ENCODE measurements at places on chromosomes 5 and 9.
A peak's percentile ranks its signal among the peaks of the same experiment; 100 is the strongest.

GRCh38 chr5:39459071-39459470 lies 34.3 kb upstream of the DAB2 start:
- no peak for DNase-seq

DNA sequence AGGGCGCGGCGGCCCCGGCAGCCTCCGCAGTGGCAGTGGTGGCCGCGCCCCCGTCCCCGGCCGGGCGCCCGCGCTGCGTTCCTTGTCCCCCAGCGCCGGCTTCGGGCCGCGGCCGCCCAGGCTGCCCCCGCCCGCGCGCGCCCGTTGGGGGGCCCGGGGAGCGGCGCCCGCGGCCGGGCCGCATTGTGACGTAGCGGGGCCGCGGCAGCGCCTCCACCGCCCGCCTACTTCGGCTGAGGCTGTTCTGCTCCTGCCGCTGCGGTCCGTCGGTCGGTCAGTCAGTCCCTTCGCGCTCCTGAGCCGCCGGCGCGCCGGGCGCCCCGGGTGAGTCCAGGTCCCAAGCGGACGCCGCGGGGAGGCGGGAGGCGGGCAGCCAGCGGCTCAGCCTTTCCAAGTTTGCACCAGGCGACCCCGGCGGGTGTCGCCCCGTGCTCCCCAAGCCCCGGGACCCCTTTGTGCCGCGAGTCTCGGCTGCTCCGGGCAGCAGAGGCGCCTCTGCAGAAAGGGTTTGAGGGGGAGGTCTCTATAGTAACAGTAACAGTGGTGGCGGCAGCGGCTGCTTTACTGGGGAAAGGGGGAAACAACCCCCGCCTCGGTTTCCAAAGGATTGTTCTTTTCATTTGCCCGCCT lies at the start of gene SNCAIP:
Gene SNCAIP, plus strand, starts transcription at position 277 of the 630 bp plus-strand sequence. CDS start 78,898 bp downstream, outside the sequence.
- peak; percentile 82 for DNase-seq

DNA sequence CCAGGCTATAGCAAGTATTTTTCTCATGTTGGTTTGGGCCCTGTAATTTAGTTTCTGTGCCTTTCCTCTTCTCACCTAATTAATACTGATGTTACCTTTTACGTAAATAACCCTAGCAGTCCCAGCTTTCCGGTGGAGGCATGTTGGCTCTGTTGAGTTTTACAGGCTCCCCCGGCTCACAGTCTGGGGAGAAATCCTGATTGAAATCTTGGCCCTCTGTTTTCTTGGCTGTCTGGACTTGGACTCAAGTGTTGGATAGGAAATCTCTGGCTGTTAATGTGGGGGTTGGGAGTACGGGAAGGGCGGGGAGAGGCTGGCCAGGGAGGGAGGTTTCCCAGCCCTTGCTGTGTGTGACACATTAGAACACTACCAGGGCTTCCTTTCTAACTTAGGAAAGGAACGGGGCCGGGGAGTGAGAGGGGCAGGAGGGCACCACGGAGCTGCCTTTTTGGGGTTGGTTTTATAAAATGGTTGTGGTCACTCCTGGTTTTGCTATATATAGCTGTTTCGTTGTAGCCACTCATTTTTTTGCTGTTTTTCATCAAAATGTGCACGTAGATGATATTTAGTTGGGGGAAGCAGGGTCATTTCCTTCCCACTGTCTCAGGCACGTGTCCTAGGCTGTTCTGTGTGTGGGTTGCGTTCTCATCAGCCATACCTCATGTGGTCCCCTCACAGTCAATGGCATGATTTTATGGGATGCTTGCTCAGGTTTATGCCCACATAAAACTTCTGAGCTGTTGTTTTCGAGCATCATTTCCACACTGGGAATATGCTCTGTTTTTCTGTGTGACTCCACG lies 11.0 kb downstream of the TRIO start:
- peak; percentile 91 for DNase-seq

- no peak for DNase-seq
Measured at GRCh38 chr9:88229434-88229833, 91.2 kb upstream of the SPATA31C2 start.

DNA sequence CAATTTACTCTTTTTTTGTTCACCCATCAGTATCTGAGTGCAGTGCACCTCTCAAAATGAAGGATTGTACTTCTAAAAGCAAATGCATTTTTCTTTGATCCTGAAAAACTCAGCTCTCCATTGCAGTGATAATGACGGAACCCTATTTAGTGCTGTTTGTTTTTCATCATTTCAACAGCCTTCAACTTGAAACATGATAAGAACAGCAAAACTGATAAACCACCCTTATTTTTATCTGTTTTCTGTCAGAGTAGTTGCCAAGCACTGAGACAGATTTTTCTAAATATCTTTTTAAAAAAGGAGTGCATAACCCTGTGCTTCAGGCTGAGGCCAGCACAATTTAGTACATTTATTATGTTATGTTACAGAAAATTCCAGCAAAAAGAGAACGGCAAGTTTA lies 549.8 kb upstream of the DMAC1 start:
- DNase-seq = no peak

DNA sequence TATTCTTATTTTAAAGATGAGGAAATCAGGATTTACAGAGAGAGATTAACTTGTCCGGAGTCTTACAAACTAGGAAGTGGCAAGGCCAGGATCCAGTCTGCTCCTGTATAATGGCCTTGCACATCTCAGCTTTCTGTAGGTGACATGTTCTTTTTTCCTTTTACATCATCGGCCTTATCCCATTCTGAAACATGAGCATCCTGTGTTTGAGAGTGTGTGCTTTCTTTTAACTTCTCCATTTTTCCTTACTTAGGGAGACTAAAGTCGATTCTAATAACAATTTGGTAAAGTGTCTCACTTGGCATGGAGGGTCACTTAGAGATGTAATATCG lies 214.6 kb downstream of the CD180 start:
- DNase-seq = no peak

DNA sequence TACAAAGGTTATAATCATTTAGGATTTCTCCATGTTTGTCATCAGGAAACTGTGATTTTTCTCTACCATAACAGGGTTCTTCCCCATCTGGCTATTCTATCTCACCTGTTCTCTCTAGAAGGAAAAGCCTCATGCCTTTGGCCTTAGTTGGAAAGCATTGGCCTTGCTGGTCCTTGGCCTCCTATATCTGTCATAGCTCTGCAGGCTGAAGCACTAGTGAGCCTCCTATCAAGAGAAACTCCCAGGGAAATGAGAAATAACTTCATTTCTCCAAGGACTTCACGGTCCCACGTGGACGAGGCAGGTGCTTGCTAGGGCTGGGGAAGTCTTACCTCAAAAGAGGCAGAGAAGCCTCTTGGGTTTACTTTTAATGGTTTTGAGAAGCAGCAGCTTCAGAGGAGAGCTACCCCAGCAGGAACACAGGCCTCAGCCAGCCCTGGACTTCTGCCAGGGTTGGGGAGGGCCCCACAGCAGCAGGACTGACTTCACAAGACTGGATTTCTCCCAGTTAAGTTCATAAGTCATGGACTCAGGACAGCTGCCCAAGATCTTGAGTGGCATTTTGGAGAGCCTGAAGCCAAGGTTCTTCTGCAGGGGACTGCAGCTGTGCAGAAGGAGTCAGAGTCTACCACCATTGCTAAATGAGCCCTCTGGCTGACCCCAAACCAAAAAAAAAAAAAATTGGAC lies 15.8 kb upstream of the PSAT1 start:
- peak; percentile 86 for DNase-seq

DNA sequence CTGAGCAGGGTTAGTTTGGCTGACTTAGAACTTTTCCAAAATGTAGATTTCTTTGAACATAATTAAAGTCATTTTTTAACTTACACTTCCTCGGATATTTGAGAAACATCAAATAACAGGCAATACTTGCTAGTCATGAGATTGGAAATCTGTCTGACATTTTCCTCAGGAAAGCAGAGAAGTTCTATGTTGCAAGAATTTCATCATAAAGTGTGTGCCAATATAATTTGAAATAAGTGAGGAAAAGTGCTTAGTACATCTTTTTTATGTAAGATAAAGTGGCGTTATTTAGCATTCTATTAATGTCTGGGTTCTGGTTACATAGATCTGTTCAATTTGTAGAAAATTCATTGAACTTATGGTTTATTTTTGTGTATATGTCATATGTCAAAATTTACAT lies 48.7 kb upstream of the C5orf47 start:
- no peak for DNase-seq

GRCh38 chr5:94459915-94460314 lies 158.5 kb downstream of the KIAA0825 start:
- DNase-seq = no peak

DNA sequence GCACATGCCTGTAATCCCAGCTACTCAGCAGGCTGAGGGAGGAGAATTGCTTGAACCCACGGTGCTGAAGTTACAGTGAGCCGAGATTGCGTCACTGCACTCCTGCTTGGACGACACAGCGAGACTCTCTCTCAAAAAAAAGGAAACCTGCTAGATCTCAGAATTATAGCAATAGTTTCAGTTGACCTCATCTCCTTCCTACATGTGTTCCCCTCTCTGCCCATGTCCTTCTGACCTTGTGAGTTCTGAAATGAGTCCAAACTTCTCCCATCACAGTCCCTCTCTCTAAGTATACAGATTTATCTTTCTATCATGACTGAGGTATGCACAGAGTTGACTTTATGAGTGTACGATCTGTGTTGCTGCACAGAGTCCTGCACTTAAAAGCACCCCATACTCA lies 44.6 kb upstream of the SHOC1 start:
- DNase-seq = no peak

Measured in astrocyte of the hippocampus (primary cell).